ENCODE measurements at places on chromosomes 13 and 19. TPM values are rescaled to one million over a fixed set of nuclear protein-coding genes. Genes with fewer than 3 reads are reported as not detected.

KLF16 gene
- 29.8 TPM for total RNA-seq

RAB3A gene
- total RNA-seq = 6.2 TPM

KLC3 gene
- total RNA-seq = not detected

PTPRS gene
- total RNA-seq = 0.05 TPM

SLC7A10 gene
- not detected for total RNA-seq

CEBPA gene
- total RNA-seq = not detected

EID2 gene
- total RNA-seq = 19.9 TPM

DPF1 gene
- 0.16 TPM for total RNA-seq
